ENCODE measurements at places on chromosomes 3 and 15.

GRCh38 chr15:41610048-41610447, 50.2 kb upstream of the MGA start:
- no peak for DNase-seq

DNA sequence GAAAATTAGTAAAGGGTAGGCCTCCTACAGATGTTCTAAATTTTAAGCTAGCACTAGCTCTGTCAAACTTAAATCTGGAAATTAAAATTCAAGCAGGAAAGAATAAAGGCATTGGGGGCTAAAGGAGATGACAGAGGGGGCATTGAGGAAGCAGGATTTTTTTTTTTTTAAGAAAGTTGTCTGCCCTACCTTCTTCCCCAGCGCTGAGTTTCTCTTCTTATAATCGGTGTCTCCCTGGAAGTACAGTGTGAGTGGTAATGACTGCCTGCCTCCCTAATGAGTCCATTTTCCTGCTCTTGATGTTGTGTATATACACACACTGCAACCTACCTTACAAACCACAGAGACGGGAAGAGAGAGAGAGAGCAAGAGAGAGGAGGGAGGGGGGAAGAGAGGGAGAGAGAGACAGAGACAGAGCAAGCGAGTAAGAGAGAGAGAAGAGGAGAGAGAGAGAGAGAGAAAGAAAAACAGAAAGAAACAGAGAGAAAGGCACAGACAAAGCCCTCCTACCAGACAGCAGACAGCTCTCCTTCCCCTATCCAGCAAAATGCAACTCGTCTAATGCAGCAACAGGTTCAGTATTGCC, 47.0 kb downstream of the ZBTB20 start:
- peak; percentile 80 for DNase-seq

- DNase-seq, result no peak
These were observed 88.6 kb downstream of the ATP8B4 start for GRCh38 chr15:50030456-50030855.

GRCh38 chr3:12782172-12782815, 14.2 kb upstream of the CAND2 start:
- DNase-seq, result peak; percentile 91

DNA sequence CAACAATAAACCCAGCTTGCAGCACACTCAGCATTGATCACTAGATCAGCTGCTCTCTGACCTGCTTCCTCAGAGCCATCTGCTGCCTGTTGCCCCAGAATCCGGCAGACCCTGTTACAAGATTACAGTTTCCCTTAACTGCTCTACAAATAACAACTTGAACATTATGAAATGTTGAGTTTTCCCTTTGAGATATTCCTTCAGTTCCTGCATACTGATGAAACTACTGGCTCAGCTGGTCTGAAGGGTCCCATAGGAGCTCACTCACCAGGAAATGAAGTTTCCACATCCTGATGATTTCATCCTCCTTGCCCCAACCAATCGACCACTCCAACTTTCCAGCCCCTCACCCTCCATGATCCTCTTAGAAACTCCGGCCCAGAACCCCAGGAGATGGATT, 281.9 kb downstream of the OCA2 start:
- no peak for DNase-seq

GRCh38 chr3:109355625-109356441, 18.5 kb upstream of the DPPA4 start:
- DNase-seq, result peak; percentile 23

- peak; percentile 82 for DNase-seq
These were observed 231.5 kb downstream of the LRTM1 start for GRCh38 chr3:54696313-54696712.

DNA sequence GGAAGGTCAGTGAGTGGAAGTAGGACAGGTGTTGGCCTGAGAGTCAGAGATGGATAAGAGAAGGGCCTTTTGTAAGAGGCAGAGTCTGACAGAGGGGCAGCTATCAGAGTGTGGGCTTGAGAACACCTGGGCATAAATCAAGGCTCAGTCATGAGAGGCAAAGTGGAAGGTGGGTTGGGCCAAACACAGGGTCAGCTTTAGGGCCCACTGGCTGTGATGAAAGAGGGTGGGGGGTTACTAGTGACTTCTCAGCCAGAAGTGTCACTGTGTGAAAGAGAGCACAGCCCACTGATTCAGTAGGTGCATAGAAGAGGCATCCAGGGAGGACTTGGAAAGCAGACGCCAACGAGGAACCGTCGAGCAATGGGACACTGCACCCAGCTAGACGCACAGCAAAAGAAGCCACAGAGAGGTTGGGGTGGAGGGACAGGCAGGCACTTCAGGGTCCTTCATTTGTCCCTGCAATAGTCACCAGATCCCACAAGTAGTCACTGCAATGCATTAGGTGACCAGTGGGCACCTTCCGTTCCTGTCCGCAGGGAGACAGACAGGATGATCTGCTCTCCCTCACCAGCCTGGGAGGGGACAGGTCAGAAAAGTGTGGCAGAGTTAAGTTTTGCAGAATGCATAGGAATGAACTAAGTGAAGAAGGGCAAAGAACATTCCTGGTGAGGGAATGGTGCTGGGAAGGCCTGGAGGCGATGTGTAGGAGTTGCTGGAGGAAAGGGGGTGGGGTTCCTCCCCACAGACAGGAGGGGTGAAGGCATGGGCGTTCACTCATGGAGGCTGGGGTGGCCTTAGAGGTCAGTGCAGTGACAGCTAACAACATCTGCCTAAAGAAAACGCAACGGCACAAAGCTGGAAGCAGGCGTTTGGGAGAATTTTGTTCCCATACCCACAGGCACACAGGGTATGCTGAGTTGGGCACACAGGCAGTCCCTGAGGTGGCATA, 36.3 kb downstream of the MESD start:
- DNase-seq, result no peak

- DNase-seq, result no peak
These were observed 58.5 kb downstream of the RFTN1 start for GRCh38 chr3:16455001-16455400.

Measured in renal cortical epithelial cell (primary cell).